ENCODE measurements at places on chromosomes 6 and 20.

- DNase-seq = no peak
Observed at GRCh38 chr6:130787726-130788500, 39.3 kb upstream of the SMLR1 start.

DNA sequence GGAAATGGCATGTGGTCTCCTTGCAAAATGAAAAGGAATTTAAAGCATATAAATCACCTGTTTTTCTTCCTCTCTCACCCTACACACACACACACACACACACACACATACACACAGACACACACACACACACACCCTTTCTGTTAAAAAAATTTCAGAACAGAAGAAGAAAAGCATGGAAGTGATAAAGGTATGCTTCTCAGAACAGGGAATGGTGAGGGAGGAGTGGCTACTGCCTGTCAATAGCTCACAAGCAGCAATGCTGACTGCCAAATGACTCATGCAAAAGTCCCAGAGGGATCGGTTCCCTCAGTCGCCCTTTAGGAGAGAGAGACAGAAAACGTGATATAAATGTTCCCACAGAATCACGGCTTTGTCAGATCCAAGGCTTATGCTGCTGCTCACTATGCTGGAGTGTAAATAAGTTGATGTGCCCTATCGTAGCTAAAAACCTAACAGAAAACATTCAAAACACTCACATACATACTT is 102.6 kb downstream of the IBTK start:
- DNase-seq = peak; percentile 75

- no peak for DNase-seq
Observed at GRCh38 chr6:170036916-170037315, 254.0 kb downstream of the DLL1 start.

DNA sequence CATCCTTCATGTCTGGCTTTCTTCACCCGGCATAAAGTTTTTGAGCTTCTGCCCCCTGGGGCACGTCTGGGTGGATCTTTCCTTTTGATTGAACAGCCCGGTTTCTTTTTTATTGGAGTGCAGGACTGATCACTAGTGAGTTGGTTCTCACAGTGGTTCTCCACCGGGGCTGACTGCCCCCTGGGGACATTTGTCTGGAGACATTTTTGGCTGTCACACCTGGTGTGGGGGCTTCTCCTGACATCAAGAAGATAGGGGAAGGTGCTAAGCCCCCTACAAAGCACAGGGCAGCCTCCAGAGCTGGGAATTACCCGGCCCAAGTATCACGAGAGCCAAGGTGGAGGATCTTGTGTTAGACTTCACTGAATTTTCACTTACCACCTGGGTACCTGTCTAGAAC is 25.7 kb upstream of the IRF4 start:
- no peak for DNase-seq

GRCh38 chr6:153849072-153849779 is 189.8 kb upstream of the OPRM1 start:
- no peak for DNase-seq

DNA sequence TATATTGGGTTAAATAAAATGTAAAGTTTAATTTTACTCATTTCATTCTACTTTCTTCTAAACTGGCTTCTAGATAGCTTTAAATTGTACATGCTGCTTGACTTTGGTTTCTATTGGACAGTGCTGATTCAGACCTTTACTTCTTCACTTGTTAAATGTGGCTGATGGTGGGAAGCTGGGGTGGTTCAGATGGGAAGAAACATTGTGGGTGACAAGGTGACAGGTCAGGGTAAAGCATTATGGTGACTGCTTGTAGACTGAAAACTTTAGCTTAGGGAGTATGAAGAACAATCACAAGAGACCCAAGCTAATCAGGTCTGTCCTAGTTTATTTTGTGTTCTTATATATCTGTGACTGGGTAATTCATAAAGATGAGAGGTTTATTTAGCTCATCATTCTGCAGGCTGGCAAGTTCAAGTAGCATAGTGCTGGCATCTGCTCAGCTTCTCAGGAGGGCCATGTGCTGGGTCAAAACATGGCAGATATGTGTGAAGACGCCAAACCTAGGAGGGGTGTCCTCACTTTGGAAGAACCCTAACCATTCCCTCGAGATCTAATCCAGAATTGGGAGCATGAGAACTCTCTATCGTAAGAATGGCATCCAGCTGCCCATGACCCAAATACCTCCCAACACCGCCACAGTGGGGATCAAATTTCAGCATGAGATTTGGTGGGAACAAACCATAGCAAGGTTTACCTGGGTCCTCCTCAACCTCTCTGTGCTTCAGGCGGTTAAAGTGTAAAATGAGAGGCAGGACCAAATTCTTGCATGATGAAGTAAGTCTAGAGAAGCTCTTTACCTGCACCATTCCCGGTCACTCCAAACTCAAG is 102.8 kb downstream of the FYN start:
- DNase-seq = no peak

GRCh38 chr6:15907914-15908518 is 220.9 kb upstream of the MYLIP start:
- DNase-seq = no peak

DNA sequence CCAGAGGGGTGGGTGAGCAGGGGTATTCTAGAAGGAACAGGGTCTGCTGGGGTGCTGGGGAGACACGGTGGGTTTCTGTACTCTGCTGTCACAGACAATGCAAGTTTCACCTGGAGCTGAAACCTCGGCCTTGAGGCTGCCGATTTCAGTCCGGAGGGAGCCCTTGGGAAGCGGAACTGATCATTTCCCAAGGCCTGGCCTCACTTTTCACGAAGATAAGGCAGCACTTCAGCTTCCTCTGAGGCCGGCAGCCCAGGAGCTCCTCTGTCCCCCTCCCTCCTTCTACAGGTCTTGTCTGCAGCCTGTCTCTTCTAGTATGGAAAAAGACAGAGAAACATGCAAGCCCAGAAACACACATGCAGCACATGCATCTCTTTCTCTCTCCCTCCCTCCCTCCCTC is 242.1 kb downstream of the CDC5L start:
- no peak for DNase-seq
